ENCODE measurements at places on chromosomes 16 and 17.
A peak's percentile ranks its signal among the peaks of the same experiment; 100 is the strongest.

GRCh38 chr16:84090211-84090610, 26.5 kb downstream of the MBTPS1 start:
- no peak for DNase-seq

DNA sequence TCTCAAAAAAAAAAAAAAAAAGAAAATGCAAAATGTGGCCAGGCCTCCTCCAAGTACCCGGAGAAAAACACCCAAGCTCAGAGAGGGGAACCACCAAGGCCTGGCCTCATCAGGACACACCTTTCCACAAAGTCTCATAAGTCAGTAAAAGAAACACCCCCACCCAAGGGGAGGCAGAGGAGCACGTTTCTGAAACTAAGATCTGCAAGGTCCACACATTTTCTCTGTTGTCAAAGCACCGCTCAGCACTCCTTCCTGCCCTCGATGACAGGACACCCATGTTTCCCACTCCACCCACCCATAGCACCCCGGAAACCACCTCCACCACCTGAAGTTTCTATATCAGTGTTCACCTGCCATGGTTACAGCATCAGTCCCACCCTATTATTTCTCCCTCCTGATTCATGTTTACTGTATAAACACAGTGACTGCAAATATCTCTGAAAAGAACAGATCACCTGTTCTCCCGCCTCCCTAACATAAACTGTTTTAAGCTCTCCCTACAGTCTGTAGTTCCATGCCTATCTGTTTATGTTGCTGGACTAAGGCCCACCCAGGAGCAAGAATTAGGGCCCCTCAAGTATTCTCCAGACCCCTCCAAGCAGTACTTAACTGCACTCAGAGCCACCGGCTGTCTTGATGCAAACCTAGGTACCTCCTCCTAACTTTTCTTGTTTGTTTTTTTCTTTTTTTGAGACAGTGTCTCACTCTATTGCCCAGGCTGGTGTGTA, 2.0 kb downstream of the CORO7 start:
- DNase-seq: peak; percentile 53

DNA sequence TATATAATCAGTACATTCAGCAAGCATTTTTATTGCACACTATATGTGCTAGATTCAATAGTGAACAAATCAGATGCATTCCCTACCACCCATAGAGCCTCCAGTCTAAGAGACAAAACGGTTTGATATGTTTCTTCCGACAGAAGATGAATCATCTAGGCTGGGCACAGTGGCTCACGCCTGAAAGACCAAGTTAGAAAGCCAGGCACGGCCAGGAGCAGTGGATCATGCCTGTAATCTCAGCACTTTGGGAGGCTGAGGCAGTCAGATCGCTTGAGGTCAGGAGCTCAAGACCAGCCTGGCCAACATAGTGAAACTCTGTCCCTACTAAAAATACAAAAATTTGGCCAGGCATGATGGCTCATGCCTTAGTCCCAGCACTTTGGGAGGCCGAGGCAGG, 18.3 kb upstream of the COPRS start:
- DNase-seq: no peak

GRCh38 chr17:80855196-80855947, 136.3 kb upstream of the CHMP6 start:
- no peak for DNase-seq

- DNase-seq: peak; percentile 5
Measured at GRCh38 chr16:80852261-80852872, 48.0 kb upstream of the CDYL2 start.

GRCh38 chr16:27267037-27267677, 1.4 kb downstream of the NSMCE1 start:
- DNase-seq: no peak

DNA sequence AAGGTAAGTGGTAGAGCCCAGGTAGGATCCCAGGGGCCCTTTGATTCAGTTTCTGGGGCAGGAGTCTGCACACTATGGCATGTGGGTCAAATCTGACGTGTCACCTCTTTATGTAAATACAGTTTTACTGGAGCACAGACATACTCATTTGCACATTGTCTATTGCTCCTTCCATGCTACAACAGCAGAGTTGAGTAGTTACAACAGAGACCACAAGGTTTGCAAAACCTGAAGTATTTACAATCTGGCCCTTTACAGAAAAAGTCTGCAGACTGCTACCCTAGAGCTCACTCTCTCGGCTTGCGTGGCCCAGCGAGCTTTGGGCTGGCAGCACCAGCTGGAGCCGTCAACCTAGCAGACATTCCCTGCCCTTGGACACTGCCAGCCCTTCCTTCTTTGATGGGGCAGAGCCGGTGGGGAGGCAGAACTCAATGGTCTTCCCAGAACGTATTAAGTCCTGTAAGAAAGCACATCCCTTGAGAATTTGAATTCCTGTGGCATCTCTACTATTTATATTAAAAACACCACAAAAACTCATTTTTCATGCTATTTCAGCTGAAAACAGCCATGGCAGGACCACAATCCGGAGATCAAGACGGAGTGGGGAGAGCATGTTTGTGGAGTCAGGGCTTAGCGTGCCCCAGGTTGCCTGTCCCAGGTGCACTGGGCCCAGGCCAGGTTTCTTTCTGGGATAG, 133.1 kb upstream of the NUDT7 start:
- DNase-seq: no peak

DNA sequence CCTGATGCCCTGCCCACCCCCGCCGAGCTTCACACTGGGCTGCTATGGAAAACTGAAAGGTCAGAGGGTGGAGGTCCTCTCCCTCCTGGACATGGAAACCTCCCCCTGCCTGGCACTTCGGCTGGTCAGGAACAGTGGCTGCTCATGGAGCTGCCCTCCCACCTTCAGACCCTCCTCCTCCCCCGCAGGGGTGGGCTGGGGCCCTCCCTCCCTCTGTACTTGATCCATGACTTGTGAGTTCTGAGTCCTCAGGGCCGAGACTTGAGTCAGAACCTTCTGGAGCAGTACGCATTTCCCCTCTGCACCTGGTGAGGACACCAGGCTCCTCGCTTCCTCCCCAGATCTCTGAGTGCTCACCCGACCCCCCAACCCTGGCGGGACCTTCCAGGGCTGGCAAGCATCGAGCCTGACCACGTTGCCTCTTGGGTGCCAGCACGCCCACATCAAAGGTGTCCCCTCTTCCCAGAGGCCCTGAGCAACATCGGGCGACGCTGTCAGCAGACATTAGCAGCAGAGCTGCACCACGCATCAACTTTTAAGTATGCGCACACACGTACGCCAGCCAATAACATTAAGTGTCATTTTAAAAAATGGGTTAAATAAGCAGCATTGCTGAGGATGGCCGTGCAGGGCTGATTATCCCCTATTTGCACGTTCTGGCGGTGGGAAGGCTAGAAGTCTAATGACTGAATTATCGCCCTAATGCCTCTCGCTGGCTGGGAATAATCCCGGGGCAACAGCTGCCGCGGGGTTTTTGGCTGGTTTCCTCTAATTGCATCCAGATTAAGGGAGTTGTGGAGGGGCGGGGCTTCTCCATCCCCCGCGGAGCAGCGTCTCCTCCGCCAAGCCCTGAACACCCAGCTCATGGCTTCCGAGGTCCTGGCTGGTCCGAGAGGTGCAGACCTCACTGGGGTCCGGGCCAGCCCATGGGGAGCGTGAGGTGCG, 98.0 kb downstream of the TBC1D16 start:
- DNase-seq: peak; percentile 78

- DNase-seq: no peak
Measured at GRCh38 chr16:23670137-23670776, 8.4 kb upstream of the PLK1 start.

Measured in SJCRH30 (cell line).